Stimulated activated CD4-positive, alpha-beta T cell treated with anti-CD3 and anti-CD28 coated beads, Interleukin-2, amount 100 ng/mL, for 24 hours (primary cell): ENCODE measurements at places on chromosomes 4 and X.

GRCh38 chr4:76407440-76408119 lies 13.4 kb downstream of the CCDC158 start:
- no peak for DNase-seq

DNA sequence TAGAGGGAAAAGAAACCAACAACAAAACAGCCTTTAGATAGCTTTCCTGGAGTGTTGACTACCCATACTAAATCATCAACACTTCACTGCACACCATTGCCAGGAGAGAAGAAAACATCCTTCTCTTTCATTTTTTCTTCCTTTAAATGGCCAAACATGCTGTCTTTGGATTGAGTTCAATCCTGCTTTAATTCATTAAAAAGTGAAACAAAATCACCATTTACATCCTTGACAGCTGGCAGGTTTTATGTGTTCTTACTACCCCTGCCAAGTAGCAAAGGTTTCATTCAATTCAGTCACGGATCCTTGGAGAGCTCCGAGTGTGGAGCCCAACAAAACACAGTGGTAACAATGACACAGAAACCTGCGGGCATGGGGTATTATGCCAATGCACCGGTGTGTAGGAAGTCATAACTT lies 568.3 kb downstream of the ANKRD50 start:
- DNase-seq, result no peak

GRCh38 chr4:36716874-36717273 lies 435.5 kb downstream of the DTHD1 start:
- no peak for DNase-seq

GRCh38 chr4:17924189-17924588 lies 97.4 kb downstream of the LCORL start:
- DNase-seq, result no peak

DNA sequence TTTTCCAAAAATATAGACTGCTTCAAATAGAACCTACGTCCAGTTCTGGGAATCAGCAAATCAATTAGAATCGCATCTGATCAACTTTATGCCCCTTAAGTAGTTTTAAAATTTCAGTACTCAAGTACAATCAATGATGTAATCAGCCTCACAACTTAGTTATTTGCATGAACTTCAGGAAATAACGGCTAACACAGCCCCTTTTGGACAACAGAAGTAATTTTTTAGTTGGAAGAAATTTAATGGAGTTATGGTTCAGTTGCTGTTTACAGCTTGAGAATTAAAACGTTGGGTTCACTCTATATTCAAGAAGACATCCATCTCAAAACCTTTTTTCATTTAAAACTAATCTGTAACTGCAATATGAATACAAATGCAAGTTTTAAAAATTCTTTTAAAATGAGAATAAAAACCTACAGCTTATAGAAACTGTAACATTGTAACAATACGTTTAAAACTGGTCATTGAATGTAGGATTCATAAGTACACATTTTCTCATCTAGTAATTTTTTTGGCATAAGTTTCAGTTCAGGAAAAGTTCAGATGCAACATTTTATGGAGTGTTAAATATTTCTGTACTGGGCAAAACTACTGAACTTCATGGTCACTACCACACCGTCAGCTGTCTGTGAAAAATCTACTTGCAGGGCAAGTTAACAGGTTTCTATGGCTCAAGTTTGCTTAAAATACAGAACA lies 956 bp downstream of the TAPT1 start:
- DNase-seq, result no peak

DNA sequence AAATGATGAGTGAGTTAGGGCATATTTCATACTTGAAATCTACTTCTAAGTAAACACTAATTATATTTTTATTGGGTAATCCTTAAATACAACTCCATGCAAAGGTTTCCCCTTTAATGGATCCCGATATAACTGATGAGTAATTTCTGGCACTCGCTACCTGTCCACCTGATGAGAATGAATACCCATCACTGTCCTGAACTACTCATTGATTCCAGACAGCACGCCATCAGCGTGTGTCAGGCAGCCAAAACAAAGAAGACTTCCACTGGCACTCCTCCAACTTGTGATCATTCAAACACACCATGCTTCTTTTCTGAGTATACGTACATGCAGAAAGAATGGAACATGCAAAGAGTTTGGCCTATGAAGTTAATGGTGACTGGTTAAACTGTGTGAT lies 69.4 kb downstream of the HCCS start:
- DNase-seq, result no peak

GRCh38 chr4:139773560-139774318 lies 108.1 kb downstream of the MGST2 start:
- DNase-seq, result no peak

GRCh38 chr4:17236686-17237085 lies 275.2 kb downstream of the QDPR start:
- DNase-seq, result no peak

- no peak for DNase-seq
Measured at GRCh38 chrX:43970528-43970927, 2.7 kb downstream of the NDP start.

GRCh38 chr4:54842226-54842625 lies 184.5 kb downstream of the KIT start:
- no peak for DNase-seq

GRCh38 chr4:156628858-156629257 lies 342.7 kb downstream of the PDGFC start:
- DNase-seq, result no peak

DNA sequence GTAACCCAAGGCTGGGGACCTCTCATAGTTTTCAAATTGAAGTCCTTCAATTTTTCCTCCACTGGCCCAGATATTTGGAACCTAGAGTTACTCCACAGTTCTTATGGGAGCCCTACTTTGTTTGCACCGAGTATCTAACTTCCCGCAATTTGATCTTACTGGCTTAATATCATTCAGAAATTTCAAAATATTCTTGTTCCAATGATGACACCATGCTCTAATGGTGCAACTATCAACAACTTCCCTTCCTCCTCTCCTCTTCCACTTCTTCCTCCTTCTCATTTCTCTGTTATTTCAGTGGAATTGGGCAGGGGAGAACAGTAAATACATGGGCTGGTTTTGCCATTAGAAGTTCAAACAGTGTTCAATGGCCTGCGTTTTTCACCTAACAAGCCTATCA lies 20.2 kb downstream of the PDCL2 start:
- no peak for DNase-seq

DNA sequence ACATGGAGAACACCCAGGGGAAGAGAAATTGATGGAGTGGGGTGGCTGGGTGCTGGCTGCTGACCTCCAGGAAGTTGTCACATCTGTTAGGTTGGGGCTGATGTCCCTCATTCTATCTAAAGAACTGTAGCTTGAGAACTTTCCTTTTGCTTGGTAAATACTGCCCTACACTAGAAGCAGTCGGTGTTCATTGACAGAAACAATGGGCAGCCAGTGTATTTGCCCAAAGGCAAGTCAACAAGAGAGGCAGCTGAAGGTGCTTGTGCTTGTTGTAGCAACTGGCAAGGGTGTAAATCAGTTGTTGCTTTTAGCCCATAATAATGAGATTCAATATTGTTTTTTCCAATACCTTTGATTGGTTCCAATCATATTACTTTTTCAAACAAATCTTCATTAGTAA lies 956 bp downstream of the TMEM154 start:
- DNase-seq, result no peak

- no peak for DNase-seq
Measured at GRCh38 chr4:163486321-163486720, 8.2 kb upstream of the TMA16 start.

DNA sequence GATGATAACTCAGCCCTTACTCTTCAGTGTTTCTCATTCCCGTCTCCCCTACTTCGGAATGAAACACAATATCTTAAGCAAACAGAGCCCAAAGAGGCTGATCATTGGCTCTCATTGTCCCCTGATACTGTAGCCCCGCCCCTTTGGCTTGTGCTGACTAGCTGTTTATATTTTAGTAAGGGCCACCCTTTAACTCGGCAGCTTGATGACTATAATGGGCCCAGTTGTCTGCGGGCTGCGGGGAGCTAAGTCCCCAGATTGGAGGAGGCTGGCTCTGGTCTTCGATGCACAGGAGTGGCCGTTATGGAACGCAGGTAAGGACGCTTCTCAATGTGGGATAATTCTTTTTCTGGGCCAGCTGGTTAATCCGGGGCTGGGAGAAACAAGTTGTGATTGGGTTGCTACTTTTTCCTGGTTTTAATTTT lies at the start of gene TRIM2:
Gene TRIM2, plus strand, starts transcription at position 197 of the 425 bp plus-strand sequence. Its CDS starts 88 bp downstream, at position 285.
- DNase-seq, result no peak

GRCh38 chrX:69424161-69424560 lies 80.0 kb upstream of the NALF2 start:
- DNase-seq, result no peak
